ENCODE measurements at places on chromosomes 12 and 14.

- DNase-seq: no peak
These were observed 19.2 kb upstream of the CORO1C start for GRCh38 chr12:108750526-108750925.

GRCh38 chr14:105013150-105013785 is 7.6 kb downstream of the CDCA4 start:
- no peak for DNase-seq

DNA sequence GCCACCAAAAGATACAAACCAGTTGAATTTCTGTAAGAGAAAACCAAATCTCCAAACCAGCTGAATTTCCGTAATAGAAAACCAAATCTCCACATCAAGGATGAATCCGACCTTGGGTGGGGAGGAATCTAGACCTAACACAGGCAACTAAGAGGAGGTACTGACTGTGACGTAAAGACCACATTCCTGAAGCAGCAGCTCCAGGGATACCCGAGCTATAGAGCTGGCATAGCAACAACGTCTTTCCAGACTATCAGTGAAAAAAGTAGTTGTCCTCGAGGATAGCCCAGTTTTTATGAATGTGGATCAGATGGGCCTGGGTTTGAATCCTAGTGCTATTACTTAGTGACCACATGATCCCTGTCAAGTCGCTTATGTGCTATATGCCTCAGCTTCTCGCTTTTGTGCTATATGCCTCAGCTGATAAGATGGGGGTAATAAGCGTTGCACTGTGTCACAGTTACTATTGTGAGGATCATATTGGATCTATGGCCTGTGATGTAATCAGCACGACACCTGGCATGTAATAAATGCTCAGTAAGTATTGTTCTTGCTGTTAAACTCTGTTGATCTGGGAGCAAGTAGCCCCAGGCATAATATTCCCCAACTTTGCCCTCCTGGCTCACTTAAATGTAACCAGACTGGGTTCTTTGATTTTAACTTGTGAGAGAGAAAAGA is 113.8 kb downstream of the EGLN3 start:
- DNase-seq: no peak

DNA sequence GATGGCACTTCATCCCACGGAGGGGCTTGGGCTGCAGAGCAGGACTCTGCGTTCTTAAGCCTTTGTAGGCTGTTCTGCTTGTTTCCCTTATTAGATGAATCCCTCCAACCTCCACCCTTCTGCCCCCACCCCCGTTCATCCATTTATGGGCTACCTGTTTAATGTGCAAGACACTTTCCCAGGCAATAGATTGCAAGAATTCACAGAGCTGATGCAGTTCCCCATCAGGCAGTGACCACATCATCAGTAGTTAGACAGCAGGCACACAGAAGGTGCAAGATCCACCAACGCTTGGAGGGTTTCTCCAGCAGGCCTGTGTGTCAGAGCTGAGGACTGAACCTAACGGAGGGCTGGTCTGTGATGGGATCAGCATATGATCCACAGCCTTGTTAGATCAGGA is 1.2 kb upstream of the C1R start:
- DNase-seq: no peak

DNA sequence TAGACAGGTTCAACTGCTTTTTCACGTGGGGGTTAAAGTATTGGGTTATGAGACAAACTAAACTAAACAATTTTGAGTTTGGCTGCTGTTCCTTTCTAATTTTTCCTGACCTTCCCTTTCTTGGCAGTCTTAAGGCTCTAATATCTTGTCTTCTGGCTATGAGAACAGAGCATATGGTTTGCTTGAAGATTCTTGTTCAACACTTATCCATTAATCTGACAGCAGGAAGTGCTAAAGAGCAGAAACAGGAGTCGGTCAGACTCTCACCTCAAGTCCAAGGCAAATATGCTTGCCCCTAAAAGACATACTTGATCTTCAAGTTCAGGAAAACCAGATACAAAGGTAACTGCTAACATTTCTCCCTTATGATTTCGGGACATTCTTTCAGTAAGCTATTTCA is 52.6 kb upstream of the KCNJ8 start:
- no peak for DNase-seq

GRCh38 chr12:85279449-85280164 is 413 bp upstream of the ALX1 start:
- no peak for DNase-seq

DNA sequence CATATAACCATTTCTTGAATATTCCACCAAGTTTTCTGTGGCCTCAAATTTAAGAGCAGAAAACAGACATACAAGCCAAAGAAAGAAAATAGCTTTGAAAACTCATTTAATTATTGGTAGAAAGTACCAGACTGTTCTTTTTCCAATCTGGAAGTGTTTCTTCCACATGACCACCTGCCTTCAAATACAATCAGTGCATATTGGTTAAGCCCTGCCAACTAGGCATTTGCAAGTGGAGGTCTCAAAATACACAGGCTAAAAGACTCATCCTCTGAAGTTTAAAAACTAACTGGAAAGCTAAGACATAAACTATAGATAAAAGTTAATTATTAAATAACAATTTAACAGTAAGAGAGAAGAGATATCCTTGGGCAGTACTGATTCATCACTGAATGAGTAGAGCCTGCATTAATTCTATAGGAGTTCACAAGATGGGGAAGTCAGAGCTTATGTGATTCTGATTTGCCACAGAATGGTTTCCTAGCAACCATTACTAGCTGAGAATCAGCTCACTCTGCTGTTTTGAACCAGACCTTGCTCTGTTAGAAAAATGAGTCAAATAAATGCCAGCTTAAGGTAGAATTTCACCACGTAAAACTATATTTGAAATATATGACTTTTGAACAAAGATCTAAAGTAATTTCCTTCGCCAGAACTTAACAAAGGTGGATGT is 433.8 kb downstream of the FUT8 start:
- DNase-seq: no peak

DNA sequence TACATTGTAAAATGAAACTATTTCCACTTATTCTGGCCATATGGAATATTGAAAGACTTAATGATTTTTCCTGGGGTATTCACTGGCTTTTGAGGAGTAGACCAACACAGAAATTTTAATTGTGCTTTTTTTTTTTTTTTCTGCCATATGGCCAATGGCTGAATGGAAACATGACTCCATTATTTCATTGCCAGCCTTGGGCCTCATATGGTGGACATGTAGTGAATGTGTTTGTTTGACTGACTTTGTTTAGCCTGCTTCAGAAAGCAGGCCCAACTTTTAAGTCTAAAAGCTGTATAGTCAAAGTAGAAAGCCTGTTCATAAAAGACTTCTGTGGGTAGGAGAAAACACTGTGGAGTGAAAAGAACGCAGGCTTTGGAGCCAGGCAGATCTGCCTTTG is 2.4 kb downstream of the GNG2 start:
- DNase-seq: no peak

GRCh38 chr12:53807322-53807860 is 55.6 kb upstream of the CISTR start:
- DNase-seq: no peak

DNA sequence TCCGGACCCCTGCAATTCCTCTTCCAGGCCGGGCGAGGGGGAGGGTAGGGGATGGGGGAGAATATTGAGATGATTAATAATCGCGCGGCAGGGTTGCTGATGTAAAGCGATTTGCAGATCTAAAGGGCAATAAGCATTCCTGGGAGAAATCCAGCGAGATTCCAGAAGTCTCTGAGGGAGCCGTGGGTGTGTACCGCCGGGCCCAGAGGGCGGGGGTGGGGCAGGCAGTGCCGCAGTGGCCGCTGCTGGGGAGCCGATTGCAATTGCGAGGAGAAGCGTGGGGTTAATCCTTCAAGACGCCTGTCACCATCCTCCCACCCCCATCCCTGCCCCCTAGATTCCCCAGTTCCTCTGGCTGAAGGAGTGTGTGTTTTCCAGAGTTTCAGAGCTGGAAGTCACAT is 16.4 kb downstream of the FOS start:
- no peak for DNase-seq

DNA sequence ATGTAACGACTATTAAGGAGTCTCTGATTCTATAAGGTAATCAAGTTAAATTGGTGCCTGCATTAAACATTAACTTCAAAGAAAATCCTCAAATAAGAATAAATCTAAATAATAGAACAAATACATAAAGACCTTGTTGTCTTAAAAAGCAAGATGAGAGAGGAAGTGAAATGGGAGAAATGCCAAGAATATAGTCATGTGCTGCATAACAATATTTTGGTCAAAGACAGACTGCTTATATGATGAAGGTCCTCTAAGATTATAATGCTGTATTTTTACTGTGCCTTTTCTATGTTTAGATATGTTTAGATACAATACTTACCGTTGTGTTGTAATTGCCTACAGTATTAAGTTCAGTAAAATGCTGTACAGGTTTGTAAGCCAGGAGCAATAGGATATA is 213.6 kb downstream of the C12orf42 start:
- no peak for DNase-seq

Data from stimulated activated CD8-positive, alpha-beta memory T cell treated with anti-CD3 and anti-CD28 coated beads, Interleukin-4, amount 100 ng/mL, for 24 hours (primary cell).